ENCODE measurements at places on chromosomes 7 and 10.

DNA sequence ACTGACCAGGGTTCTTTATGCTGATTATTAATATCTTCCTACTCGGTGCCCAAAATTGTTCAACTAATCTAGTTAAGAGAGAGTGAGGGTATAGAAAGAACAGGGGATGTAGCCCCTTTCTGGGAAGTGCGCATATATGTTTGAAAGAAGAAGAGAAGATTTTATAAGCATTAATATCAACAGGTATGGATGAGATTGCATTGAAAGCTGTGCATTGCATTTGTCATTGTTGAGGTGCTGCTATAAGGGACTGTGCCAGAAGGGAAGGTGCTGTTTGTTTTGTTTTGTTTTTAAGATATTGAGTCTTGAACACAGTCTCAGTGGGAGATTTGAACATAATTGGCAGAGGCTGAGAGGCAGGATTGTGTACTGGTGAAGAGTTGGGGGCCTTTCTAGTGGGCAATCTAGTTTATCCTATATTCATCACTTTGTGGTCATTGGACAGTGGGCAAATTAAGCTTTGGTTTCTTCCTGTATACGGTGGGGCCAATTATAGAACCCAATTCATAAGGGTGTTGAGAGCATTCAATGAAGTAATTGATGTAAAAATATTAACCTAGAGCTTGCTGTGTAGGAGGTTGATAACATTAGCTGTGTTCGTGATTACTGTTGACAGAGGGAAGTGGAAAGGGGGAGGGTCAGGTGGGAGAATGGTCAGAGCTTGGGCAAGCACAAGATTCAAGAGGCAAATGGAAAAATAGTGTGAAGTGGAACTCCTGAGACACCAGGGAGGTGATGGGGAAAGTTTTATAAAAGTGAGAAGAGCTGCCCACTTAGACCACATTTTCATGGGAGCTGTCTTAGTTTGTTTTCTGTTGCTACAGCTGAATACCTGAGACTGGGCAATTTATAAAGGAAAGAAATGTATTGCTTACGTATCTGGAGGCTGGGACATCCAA lies 19.9 kb upstream of the PCGF5 start:
- no peak for DNase-seq

GRCh38 chr10:114255227-114255626 lies 16.2 kb downstream of the VWA2 start:
- DNase-seq = no peak

GRCh38 chr10:72759584-72759983 lies 67.6 kb downstream of the MCU start:
- DNase-seq = no peak

- no peak for DNase-seq
Measured at GRCh38 chr7:2870471-2870931, 26.4 kb upstream of the GNA12 start.

DNA sequence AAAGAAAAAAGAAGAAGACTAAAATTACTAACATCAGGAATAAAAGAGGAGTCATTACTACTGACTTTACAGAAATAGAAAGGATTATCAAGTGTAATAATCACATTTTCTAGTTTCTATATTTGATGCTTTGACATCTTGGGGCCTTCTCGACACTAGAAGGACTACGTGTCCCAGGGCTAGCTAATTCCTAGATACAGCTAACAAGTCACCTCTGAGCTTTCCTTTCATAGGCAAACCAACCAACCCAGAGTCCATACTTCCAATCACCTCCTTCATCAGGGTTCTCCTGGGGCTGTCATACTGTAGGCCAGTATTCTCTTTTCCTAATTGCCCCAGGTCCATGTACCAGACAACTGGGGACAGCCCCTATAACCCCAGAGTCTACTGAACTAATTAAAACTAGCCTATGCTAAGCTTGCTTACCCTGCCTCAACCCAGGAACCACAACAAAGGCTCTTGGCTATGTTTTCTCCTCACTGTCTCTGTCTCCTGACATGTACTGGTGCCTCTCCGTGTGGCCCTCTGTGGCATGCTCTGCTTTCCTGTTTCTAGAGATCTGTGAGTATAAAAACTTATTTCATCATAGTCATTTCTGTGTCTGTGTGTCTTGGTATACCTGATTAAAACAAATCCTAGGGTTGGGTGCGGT lies 6.7 kb upstream of the PARP12 start:
- DNase-seq = no peak

- DNase-seq = no peak
Measured at GRCh38 chr7:90568213-90568612, 27.9 kb upstream of the CDK14 start.

DNA sequence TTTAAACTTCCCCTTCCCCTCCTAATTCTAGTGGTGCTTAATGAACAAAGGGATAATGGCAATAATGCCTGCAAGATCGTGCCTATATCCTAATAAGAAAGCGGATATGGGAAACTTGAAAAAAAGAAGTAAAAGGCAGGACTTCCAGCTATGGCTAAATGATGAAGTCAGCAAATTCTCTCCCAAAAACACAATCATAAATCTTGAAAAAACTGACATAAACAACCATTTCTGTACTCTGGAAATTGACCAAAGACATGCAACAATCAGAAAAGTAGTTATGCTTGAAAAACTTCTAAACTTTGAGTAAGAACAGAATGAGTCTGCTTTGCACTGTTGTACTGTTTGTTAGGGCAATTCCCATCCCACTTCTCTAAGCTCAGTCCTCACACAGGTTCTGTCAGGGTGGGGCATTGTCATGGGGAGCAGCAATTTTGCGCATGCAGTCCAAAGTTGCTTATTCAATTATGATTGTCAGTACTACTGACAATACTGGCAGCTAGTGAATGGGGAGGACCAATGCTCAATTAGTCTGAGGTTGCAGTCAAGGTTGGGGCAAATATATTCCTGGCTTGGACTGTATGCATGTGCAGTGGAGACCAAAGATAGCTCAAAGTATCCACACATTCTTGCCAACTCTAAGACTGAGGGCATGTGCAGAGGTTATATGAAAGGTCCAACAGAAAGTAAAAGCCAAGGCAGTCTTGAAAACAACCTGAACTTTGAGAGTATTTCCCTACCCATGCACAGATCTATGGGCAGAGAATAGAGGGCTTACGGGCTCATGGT lies 34.1 kb upstream of the ARHGAP22 start:
- no peak for DNase-seq

GRCh38 chr10:112601214-112602090 lies 154.4 kb downstream of the VTI1A start:
- no peak for DNase-seq
